ENCODE measurements at places on chromosomes 6 and 20.

GRCh38 chr6:28922821-28923317 is 916 bp downstream of the TRIM27 start:
- DNase-seq: no peak

GRCh38 chr6:63899550-63899949 is 263.9 kb downstream of the PHF3 start:
- no peak for DNase-seq

- DNase-seq: no peak
Observed at GRCh38 chr20:62824476-62825332, 7.9 kb downstream of the COL9A3 start.

GRCh38 chr6:170347091-170347490 is 40.5 kb downstream of the FAM120B start:
- no peak for DNase-seq

DNA sequence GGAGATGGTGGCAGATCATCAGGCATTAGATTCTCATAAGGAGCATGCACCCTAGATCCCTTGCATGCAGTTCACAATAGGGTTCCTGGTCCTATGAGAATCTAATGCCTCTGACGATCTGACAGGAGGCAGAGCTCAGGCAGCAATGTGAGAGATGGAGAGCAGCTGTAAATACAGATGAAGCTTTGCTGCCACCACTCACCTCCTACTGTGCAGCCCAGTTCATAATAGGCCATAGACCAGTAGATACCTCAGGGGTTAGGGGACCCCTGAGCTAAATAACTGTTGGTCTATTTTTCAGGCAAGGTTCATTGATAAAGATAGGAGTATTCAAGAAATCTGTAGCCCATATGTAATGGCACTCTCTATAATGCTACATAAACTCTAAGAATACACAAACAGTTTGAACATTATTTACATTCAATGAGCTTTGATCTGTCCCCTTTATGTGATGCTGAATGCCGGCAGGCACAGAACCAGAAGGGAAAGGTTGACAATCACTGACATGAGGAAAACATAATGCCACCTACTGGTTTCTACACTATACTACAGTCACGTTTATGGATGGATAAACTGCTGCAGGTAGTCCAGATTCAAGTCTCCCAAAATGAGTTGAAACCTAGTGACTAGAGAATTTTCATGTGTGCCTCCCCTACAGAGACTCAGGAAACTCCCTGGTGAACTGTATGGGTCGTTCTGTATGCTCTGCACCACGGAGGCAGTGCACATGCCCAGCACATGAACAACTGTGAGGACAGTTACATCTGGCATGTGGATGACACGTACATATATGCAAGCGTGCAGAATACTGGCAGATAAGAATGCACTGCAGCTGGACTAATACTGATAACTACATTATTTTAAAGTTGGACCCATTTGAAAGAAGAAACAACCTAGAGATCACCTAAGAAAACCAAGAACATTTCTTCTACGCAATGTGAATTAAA is 72.0 kb downstream of the DST start:
- no peak for DNase-seq

DNA sequence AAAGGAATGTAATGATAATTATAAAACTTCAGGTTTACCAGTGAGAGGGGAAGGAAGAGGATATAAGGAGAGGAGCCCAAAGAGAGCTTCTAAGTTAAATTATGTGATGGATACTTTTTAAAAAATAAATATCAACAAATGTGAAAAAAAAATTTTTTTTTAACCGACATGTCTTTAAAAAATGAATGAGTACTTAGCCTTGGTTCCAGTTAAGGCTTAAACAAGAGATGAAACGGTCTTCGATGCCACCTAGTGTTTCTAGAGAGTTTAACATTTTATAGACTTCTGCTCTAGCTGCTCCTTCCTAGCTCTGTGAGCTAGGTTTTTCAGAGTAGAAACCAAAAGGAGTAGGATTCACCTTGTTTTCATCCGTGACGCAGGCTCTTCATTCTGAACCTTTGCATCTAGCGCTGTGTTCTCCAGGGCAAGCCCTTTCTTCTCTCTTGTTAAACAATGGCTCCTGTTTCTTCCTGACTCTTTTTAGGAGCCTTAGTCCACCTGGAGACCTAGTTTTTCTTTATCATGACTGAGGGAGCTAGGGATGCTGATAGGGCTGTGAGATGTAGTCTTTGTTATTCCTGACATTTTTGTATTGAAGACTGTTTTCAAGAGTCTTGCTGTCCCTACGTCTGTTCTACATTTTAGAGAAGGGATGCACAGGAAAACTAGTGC is 42.4 kb upstream of the GNRH2 start:
- DNase-seq: no peak

- DNase-seq: no peak
Observed at GRCh38 chr6:41498968-41499599, 47.1 kb upstream of the FOXP4 start.

- DNase-seq: no peak
Observed at GRCh38 chr6:77425216-77425615, 38.1 kb downstream of the HTR1B start.

GRCh38 chr6:52942221-52942620 is 32.7 kb upstream of the GSTA3 start:
- no peak for DNase-seq

- DNase-seq: no peak
Observed at GRCh38 chr6:39669207-39669972, 55.8 kb downstream of the KIF6 start.

- DNase-seq: no peak
Observed at GRCh38 chr6:118812970-118813369, 81.0 kb upstream of the ASF1A start.

DNA sequence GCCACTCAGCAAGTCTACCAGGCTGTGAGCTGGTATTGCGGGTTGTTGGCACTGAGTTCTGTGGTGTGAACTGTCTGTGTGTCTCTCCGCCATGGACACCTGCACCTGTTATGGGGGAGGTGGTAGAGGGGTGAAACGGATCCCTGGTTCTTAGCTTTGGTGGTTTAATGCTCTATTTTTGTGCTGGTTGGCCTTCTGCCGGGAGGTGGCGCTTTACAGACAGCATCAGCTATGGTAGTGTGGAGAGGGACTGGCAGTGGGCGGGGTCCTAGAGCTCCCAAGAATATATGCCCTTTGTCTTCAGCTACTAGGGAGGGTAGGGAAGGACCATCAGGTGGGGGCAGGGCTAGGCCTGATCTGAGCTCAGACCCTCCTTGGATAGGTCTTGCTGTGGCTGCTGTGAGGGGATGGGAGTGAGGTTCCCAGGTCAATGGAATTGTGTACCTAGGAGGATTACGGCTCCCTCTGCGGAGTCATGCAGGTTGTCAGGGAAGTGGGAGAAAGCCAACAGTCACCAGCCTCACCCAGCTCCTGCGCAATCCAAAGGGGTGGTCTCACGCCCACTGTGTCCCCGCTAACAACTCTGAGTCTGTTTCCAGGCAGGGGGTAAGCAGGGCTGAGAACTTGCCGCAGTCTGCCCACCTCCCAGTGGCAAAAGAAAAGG is 154.3 kb downstream of the CCDC170 start:
- no peak for DNase-seq

- DNase-seq: no peak
Observed at GRCh38 chr6:40719671-40720374, 132.7 kb upstream of the LRFN2 start.

GRCh38 chr20:1949347-1950100 is 44.3 kb downstream of the PDYN start:
- DNase-seq: no peak

GRCh38 chr6:112485827-112486212 is 138.7 kb downstream of the RFPL4B start:
- DNase-seq: no peak

- peak; percentile 87 for DNase-seq
Observed at GRCh38 chr6:4776131-4776492, at the start of gene CDYL. Gene CDYL, plus strand, starts transcription at chr6:4776404. Its CDS starts 380 bp downstream, at chr6:4776784.

DNA sequence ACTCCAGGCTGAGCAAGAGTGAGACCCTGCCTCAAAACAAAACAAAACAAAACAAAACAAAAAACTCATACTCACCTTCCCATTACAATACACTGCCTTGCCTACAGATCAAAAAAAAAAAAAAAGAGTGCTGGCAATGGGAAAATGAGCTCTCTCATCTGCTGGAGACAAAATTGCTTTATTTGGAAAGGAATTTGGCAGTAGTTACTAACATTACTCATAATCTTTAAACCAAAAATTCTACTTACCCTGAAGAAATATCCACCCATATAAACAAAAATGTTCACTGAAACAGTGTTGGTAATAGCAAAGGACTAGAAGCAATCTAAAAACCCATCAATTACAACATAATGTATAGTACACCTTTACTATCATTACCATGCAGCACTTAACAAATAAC is 120.4 kb downstream of the RNGTT start:
- no peak for DNase-seq

DNA sequence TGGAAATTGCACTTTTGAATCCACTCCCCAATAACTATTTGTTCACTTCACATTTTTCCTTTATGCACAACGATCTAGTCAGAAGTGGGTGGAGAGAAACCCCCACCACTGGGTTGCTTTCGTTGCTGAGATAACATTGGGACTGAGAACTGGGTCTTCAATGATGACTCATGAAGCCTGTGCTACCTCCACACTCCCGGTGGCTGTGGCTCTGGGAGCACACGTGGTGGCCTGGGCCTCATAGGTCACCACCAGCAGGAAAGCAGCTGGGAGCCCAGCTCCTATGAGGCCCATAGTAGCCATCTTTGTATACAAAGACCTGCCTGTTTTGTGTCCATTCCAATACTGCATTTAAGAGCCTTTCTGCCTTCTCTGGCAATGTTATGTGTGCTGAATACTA is 178.0 kb upstream of the SASH1 start:
- DNase-seq: no peak

DNA sequence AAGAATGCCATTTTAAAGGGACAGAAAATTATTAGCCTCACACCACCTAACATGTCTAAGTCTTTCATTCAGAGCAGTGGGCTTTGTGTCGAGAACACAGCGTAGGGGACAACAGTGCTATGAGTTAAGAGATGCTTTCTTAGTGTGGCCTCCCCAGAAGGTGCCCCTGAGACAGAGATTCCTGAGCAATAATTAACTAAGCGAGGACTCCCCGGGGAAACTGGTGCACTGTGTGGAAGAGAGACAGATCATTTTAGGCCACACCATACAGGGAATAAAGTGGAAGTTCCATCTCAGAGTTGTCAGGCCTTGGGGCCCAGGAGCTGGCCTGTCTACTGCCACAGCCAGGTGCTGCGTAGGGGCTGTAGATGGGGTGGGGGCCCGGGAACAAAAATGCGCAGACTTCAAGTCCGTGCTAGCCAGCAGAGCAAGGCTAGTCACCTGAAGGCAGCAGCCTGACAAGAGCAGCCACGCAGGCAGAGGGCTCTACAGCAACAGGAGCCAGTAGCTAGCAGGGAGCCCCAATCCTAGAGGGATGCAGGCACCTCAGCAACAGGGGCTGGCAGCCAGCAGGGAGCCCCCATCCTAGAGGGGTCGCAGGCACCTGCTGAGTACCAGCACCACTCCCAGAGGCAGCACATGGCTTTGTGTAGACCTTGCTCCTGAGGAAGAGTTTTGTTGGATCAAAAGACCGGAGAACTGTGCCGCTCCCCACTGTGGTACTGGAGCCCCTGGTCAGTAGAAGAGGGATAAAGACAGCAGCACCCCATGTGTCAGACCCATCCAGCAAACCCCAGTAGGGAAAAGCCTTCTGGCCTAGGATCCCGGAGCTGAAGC is 63.0 kb upstream of the NXT1 start:
- DNase-seq: no peak

DNA sequence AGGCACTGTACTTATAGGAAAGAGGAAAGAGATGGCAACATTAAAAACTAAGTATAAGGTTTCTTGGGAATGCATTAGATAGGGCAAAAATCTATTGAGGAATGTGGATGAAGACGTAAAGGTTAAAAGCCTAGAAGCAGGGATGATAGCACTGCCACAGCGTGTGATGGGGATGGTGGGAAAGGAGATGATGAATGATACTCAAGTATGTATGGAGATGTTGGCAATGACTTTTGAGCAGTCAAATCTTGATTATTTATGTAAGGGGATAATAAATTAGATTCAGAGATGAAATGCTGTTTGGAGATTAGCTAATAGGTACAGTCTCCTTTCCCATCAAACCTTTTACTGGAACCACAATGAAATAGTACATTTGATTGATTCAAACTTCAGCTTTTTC is 432.8 kb downstream of the GRIK2 start:
- no peak for DNase-seq

DNA sequence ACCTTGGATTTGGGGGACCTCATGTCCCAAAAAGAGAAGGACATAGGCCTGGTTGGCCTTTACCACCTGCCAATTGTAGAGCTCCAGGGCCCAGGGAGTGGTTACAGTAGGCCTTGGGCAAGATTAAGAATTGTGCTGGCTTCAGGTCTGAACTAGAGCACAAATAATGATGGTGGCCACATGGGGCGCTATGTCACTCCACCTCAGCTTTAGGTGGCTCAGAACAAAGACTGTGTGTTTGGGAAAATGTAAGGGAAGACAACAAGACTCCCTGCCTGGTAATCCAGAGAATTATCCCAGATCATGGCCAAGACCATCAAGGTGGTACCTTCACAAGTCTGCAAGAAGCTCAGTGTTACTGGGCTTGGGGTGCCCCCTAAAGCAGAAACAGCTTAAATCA is 224.9 kb upstream of the OPRM1 start:
- DNase-seq: no peak

GRCh38 chr6:70706491-70707123 is 38.9 kb downstream of the SMAP1 start:
- DNase-seq: no peak

DNA sequence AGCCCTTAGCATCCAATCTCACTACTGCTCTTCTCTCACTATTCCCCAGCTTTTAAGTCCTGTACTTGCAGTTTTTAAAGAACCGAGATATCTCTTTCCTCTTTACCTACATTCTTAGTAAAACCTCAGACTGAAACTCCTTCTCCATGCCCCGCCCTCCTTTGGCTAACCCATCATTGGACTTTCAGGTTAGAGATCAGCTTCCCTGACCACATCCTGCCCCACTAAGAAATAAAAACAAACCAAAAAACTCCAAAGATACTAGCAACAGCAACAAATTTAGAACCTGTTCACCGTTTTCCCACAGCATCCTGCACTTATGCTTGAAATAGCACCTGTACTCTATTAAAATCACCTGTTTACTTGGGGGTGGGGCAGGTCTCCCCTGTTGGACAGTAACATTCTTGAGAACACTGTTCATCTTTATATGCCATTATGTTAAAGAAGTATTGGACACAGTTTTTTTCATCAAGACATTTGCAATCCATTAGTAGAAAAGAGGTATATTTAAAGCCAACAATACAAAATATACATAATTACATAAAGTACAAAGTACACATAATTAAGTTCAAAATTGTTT is 16.3 kb upstream of the SMAP1 start:
- no peak for DNase-seq

GRCh38 chr6:55636406-55637102 is 57.6 kb upstream of the HMGCLL1 start:
- no peak for DNase-seq

DNA sequence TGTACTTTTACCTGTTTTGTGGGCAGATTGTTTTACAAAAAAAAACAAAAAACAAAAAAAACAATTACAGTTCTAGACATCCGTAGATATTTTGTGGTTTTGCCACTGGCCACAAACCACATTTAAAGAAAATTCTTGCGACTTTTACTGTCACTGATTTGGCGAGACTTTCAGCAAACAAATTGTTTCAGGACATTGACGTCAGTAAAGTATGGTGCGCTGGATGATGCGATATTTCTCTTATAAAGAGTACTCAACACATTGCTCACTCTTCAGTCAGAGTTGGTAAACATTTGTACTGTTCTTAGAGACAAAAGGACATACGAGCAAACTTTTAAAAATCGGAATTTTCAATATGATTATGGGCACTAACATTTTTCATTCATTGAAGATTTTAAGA is 229.8 kb downstream of the HAO1 start:
- DNase-seq: no peak

GRCh38 chr20:43776691-43777090 is 49.9 kb upstream of the GTSF1L start:
- no peak for DNase-seq
